ENCODE measurements at places on chromosomes 16 and 17. TPM values are rescaled to one million over a fixed set of nuclear protein-coding genes. Genes with fewer than 3 reads are reported as not detected.

DNA sequence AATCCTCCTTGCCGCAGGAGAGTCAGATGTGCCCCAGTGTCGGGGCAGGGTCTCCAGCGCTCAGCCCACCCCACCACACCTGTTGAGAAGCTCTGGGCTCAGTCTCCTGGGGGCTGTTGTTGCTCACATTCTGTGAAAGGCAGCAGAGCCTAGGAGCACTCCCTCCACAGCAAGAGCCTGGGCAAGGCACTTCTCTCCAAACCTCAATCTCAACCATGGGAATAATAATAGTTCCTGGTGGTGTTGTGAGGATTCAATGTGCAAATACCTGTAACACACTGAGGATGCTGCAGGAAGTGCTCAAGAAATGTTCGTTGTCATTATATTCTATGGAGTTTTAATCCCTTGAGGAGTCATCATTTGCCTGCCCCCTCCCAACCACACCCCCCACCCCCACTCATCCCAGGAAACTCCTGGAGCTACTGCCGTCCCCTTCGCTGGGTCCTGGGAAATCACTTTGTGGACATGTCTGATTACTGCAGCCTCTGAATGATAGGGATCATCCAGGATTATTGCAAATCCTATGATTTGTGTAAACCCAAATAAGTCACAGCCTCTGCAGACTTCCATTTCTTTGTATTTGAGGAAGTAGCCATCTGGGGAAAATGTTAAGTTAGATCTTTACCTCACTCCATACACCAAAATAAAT, 61.5 kb downstream of the CCT6B start:
- no peak for DNase-seq

GRCh38 chr16:82282662-82283061, 112.6 kb upstream of the MPHOSPH6 start:
- DNase-seq, result no peak

- no peak for DNase-seq
Observed at GRCh38 chr17:67440277-67441051, 63.4 kb downstream of the PITPNC1 start.

Gene SEBOX
- not detected for total RNA-seq

Gene IRF8
- total RNA-seq, result 41.6 TPM

Gene RNF157
- 23.5 TPM for total RNA-seq

Measured in omental fat pad (tissue), 4 donors.